ENCODE measurements at places on chromosomes 16 and 17.
A peak's percentile ranks its signal among the peaks of the same experiment; 100 is the strongest.

DNA sequence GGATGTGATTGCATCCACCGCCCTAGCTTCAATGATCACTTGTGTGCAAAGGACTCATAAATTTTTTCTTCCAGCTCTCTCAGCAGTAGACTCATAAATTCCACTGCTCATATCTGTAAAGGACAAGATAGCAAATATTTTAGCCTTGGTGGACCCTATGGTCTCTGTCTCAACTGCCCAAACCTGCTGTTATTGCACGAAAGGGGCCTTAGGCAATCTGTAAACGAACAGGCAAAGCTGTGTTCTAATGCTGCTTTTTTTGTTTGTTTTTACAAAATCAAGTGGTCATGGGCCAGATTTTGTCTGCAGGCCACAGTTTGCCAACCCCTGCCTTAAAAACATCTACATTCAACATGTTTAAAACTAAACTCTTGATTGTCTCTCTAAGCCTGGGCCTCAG lies 34.1 kb downstream of the FAM20A start:
- no peak for DNase-seq

DNA sequence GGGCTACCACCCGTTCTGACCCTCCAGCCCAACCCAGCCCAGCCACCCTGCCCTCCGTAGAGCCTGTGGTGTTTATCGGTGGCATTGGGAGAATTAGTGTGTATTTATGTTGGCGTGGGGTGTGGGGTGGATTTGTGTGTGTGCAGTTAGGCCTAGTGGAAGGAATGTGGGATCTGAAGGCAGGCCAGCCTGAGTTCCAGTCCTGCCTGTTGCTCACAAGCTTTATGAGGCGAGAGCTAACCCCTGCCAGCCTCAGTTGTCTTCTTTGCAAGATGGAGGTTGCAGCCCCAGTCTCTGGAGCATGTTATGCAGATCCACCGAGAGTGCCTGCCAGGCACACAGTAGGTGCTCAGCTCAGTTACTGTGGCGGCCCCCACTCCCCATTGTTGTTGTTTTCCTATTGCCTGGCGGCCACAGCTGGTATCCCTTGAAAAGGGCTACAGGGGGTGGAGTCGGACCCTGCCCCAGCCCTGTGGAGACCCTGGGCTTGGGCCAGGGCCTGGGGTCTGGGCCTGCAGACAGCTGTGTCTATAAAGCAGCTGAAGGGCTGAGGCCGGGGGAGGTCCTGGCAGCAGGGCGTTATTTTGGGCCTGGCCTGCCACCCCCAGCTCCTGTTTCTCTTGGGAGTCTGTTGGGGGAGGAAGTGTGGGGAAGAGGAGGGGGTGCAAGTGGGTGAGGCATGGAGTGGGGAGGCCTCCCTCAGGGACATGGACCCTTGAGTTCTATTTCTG lies 5.1 kb downstream of the ERBB2 start:
- DNase-seq: no peak

GRCh38 chr16:15509593-15510535 lies 75.5 kb downstream of the BMERB1 start:
- peak; percentile 59 for DNase-seq

GRCh38 chr17:13480877-13481276 lies 120.9 kb downstream of the HS3ST3A1 start:
- no peak for DNase-seq

DNA sequence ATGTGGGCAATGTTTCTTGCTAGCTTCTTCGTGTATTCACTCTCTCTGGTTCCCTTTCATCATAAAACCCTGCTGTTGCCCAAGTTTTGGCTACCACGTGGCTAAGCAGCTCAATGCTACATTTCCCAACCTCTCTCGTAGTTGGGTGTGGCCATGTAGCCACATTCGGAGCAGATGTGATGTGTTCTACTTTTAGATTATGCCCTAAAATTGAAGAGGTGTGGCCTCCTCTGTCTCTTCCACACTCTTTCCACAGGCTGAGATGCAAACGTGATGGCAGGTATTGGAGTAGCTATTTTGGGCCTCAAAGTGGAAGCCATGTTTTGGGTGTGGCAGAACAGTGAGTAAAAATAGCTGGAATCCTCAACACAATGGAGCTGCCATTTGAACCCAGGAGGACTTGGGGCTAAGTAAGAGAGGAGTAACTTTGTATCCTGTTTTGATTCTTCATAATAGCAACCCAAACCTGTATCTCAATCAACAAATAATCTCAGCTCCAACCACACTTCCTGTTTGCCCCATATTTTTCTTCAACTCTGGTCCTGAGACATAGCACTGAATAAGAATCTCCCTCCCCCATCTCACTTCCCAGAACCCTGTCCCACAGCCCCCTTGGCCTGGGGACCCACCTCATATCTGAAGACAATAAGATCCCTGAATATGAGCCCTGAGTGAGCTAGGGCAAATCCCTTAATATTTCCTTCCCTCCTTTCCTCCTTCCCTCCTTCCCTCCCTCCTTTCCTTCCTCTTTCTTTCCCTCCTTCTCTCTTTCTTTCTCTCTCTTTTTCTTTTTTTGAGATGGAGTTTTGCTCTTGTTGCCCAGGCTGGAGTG lies 4.0 kb downstream of the NUPR1 start:
- no peak for DNase-seq

DNA sequence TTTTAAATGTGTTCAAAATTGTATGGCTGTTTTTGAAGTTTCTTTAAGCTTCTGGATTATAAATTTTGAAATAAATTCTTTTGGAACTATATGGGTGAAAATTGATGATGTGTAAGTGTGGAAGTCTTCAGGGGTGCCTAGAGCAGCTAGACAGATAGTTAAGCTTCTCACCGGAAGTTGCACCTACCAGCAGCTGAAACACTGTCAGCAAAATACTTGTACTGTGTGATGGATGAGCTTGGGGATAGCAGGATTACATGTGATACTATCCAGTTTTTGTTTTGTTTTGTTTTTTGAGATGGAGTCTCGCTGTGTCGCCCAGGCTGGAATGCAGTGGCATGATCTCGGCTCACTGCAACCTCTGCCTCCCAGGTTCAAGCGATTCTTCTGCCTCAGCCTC lies 19.7 kb downstream of the RBL2 start:
- no peak for DNase-seq

GRCh38 chr17:2211661-2212399 lies 91.8 kb downstream of the SMG6 start:
- no peak for DNase-seq

DNA sequence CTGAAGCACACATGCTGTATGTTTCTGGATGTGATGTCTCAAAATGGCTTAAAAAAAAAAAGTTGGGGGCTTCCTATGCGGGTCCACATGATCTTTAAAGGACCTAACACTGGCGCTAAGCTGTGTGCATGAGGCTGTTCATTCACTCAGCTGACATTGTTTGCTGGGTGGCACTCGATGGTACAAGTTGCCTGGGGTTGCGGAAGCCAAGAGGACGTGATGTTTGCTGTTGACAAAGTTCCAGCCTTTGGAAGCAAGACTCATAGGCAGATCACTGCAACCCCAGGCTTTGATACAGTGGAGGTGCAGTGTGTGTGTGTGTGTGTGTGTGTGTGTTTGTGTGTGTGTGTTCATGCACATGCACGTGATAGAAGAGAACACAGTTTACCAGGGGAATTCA lies 29.5 kb upstream of the DNAI2 start:
- no peak for DNase-seq

GRCh38 chr17:70881093-70881492 lies 711.8 kb downstream of the KCNJ2 start:
- no peak for DNase-seq

- DNase-seq: no peak
Measured at GRCh38 chr16:2015117-2015946, 4.3 kb upstream of the NPW start.

DNA sequence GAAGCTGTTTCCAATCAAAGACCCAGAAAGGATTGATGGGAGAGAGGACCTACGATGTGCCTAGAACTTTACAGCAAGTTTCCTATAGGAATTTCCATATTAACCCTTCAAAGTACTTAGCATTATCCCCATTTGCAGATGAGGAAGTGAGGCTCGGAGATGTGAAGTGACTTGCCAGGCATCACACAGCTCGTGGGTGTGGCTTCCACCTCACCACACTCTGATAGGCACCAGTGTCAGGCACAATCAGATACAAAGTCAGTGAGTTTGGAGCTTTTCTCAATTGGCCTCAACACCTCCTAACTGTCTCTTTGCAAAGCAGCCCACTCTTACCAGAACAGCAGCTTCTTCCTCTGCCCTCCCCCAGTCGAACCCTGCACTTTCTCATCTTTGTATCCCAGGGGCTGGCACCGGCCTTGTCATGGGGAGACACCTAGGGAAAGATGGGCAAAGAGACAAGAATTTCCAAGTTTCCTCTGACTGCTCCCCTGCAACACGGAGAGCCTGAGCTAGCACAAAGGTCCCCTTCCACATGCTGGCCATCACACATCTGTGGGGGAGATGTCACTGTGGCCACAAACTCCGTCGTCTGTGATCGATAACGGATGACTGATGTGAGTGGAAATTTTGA lies 37.4 kb upstream of the CCL1 start:
- DNase-seq: no peak

- no peak for DNase-seq
Measured at GRCh38 chr16:73145166-73145880, 97.4 kb upstream of the ZFHX3 start.

- DNase-seq: no peak
Measured at GRCh38 chr16:3059723-3060242, 5.7 kb upstream of the IL32 start.

DNA sequence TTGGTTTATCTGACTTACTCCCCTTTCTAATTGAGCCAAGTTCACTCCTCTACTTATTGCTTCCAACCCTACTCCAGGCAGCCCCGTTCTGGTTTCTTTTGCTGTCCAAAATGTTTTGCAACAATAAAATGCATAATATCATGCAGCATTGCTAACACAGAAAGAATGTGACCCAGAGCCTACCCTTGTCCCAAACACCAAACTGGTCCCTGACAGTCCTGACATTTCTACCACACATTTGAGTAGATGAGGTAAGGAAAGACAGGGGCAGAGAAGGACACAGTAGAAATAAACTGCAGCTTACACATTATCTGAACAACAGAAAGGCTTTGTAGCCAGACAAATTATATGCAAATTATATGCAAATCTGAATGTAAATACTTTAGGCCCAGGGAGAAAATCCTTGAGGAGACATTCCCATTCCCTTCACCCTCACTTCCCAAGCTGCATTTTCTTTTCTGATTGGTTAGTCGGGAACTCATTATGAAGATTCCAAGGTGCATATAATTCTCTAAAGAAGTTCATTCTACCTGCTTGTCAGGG lies 31.6 kb downstream of the SOX9 start:
- no peak for DNase-seq

DNA sequence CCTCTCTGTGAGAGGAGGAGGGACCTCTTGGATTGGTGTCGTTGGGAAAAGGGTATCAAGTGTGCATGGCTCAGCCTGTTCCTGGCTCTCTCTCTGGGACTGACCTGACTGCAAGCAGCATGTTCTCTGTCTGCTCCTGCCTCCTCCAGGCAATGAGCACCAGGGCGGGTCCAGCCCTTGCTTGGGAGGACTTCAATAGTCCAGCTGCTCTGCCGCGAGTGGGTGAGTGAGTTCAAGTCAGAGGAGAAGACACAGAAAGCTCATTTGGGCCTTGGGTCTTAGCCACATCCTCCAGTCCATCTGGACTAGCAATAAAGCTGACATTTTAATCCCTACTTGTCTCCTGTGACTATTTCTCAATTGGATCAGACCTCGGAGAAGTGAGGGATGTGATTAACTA lies 25.2 kb upstream of the TNS4 start:
- peak; percentile 46 for DNase-seq

GRCh38 chr17:21212826-21213637 lies 929 bp downstream of the TMEM11 start:
- no peak for DNase-seq

- no peak for DNase-seq
Measured at GRCh38 chr16:15714393-15715172, 64.5 kb downstream of the NDE1 start.

DNA sequence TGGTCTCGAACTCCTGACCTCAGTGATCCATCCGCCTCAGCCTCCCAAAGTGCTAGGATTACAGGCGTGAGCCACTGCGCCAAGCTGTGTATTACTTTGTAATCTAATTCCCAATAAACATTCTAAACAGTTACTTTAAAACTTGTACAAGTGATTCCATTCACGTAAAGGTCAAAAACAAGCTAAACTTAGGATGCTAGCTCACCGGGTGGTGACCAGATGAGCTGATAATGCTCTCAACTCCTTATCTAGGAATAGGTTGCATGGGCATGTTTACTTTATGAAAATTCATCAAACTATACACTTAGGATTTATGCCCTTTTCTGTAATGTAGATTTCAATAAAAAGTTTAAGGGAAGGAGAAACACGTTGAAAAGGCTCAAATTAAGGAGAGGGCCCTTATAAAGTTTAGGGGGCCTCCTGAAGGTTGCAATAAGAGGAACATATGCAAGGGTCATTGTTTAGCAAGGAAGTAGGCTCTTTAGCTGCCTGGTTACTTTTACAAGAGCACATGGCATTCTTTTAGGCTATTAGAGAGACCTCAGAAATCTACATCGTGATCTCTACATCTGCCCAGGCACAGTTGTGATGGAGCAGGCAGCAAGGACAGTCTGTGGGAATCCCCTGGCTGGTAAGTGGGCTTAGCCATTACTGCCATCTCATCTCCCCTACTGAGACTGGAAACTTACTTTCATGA lies 13.3 kb downstream of the CDR2 start:
- DNase-seq: no peak

DNA sequence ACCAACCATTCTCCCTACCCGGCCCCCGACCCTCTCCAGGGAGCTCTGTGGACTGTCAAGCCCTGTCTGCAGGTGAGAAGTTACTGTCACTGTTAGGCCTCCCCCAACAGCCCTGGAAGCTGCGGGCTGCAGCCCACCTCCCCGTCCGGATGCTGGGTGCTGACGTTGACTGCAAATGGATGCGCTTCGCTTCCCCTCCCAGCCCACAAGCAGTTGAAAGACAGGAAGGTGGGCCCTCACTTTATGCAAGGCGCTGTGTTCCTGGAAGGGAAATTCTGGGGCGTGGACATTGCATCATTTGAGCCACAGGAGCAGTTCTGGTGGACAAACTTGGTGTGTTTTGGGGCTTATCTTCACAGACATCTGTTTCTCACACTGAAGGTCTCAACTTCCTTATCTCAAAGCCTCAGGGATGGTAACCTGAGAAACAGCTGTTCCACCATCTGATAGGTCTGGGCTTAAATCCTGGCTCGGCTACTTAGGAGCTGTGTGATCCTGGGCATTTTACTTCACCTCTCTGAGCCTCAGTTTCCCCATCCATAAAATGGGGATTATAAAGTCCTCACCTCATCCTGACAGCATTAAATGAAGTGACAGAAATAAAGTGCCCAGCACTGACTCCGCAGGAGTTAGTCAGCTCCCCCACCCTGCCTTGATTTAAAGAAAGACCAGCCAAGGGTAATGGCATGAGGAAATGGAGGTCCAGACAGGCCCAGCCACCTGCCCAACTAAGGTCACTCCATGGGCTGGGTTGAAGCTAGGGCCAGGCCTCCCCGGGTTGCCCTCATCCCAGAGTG lies 4.6 kb upstream of the DRC7 start:
- DNase-seq: no peak

DNA sequence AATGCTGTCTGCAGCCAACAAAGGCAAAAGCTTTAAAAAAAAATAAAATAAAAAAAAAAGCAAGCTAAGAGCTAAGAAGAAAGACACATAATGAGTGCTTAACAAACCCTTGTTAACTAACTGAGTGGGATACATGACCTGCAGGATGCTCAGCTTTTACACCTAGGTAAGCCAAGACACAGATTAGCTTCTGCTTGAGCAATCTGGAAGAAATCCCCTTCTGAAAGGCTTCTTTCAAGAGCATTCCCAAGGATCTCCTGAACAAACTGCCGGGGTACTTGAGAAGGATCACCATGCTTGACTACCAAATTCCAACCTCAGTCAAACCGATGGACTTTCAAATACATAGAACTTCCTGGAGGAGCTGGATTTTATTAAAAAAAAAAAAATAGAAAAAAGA lies 92.9 kb downstream of the SMG6 start:
- no peak for DNase-seq

Measured in activated naive CD4-positive, alpha-beta T cell treated with anti-CD3 and anti-CD28 coated beads, Interleukin-2, amount 50 U/mL, for 72 hours (primary cell).